Kidney capillary endothelial cell (primary cell): ENCODE measurements at places on chromosomes 1 and 21.

DNA sequence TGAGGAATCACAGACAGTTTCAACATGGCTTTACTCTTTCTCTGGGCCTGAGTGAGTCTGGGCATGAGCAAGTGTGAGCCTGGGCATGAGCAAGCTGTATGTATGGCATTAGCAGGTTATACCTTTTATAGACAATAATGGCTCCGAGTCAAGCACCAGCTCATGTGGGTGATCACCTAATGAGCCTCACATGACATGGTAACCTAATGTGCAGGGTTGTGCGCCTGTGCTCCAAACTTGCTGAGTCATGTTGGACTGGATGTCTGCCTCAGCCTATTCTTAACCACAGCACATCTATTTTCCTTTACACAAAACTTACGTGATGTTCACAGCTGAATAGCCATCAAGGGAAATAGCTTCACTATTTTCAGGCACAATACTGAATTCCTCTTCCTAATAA, 236.2 kb upstream of the NRIP1 start:
- no peak for DNase-seq

DNA sequence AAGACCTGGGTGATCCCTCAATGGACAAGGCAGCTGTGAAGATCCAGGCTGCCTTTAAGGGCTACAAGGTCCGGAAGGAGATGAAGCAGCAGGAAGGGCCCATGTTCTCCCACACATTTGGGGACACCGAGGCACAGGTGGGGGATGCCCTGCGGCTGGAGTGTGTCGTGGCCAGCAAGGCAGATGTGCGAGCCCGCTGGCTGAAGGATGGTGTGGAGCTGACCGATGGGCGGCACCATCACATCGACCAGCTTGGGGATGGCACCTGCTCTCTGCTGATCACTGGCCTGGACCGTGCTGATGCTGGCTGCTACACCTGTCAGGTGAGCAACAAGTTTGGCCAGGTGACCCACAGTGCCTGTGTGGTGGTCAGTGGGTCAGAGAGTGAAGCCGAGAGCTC, 85.2 kb downstream of the TRIM11 start:
- DNase-seq, result no peak

DNA sequence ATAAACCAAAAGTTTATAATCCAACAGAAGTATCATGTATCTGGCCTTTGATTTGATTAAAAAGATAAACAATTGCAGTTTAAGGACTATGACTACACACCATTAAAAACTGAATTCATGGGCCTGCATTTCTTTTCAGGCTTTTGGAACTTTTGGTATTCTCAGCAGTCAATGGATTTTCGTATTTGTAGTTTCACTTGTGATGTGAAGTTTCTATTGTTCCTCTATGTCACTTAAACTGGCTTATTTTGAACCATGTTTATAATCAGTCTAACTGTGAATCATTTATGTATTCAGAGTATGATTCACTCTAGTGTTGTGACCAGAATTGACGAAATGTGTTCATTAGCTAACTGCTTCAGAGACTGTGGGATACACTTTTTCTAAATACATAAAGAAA, 132.9 kb downstream of the COQ8A start:
- DNase-seq, result peak; percentile 19

GRCh38 chr1:230299191-230300006, 126.7 kb downstream of the PGBD5 start:
- no peak for DNase-seq

DNA sequence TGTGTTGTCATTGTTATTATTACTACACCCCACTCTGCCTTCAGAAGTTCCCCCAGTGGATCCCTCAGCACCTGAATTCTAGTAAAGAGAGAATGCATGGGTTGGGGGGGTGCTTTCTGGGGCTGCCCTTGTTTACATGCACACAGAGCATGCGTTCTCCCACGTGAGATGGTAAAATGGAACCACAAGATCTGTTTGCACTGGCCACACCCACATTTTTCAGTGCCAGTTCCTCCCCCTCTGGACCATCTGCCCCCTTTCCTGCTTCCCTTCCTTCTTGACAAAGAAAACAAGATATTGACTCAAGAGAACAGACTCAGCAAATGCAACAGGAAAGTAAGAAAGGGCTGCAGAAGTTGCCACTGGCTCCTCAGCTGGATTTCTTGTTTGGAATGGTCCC, 8.9 kb downstream of the SLC6A17 start:
- no peak for DNase-seq

DNA sequence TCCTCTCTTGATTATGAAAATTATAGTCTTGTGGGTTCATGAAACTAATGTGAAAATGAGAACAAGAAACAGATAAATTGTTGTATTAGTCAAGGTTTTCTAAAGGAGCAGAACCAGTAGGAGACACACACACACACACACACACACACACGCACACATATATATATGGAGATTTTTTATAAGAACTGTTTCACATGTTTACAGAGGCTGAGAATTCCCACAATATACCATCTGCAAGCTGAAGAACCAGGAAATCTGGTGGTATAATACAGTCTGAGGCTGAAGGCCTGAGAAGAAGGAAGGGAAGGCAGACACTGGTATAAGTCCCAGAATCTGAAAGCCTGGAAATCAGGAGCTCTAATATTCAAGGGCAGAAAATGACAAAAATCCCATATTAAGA, 70.9 kb upstream of the RGS18 start:
- no peak for DNase-seq

DNA sequence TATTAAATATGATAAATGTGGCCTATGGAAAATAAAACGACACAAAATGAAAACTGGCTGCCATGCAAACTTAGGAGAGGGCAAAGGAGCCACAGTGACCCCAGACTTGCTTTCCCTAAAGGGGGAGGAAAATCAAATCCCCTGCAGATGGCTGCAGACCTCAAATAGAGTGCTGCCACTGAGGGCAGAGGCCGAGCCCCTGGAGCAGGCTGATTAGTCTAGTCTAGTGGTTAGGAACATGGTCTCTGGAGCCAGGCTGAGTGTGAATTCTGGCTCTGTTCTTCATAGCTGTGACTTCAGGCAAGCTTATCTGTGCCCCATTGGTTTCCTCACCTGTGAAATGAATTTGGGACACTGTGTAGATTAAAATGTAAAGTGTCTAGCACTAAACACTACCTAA, 60.8 kb downstream of the ITPKB start:
- DNase-seq, result no peak

GRCh38 chr1:15504436-15504835, 19.6 kb downstream of the CASP9 start:
- no peak for DNase-seq

GRCh38 chr1:226405411-226405988, 2.4 kb downstream of the PARP1 start:
- DNase-seq, result no peak

- DNase-seq, result no peak
These were observed 286.2 kb downstream of the SPATA17 start for GRCh38 chr1:217917281-217917887.

DNA sequence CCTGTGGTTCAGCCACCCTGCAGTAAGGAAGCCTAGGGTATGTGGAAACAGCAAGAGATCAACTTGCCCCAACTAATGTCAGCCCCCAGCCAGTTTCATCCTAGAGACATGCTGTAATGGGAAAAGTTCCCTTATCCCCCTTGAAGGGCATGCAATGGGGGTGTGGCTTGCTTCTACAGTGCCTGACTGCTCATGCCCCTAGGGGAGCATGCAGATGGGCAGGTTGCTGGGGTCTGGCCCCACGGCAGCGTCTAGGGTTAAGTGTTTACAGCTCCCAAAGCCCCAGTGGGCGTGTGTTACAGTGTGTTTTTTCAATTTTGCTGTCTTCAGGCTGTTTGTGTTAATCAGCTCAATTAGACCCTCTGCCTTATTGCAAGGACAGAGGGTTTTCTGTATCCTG, 1105.9 kb downstream of the AMY1C start:
- DNase-seq, result no peak

DNA sequence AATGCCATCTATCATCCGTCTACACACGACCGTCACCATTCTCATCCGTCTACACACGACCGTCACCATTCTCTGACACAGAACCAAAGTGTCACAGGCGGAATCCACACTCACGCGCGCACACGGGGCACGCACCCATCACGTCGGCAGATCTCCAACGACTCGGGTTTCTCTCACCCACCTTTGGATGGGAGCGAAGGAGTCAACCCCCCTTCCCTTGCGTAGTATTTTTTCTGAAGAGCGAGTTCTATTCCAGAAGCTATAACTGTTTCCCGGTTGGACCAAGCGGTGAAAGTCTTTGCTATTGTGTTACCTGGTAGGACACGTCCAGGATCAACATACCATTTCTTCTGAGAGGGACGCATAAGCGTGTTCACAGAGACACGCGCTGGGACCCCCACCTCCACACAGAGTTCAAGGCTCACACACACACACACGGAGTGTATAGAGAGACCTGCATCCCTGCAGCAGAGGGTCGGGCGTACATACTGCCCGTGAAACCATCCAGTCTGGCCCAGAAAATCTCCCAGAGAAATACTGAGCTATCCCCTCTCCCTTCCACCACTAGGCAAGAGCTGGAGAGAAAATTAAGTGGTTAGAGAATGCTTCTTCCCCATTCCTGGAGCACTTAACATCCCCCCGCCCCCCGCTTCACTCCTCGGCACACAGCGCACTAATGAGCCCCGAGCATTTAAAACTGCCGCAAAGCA, 741 bp downstream of the DUSP10 start:
- peak; percentile 22 for DNase-seq

GRCh38 chr1:221405146-221405545, 336.7 kb downstream of the DUSP10 start:
- no peak for DNase-seq

- DNase-seq, result no peak
These were observed 2.9 kb upstream of the SYDE2 start for GRCh38 chr1:85203573-85204171.

GRCh38 chr1:162168261-162168660, 98.8 kb downstream of the NOS1AP start:
- no peak for DNase-seq

DNA sequence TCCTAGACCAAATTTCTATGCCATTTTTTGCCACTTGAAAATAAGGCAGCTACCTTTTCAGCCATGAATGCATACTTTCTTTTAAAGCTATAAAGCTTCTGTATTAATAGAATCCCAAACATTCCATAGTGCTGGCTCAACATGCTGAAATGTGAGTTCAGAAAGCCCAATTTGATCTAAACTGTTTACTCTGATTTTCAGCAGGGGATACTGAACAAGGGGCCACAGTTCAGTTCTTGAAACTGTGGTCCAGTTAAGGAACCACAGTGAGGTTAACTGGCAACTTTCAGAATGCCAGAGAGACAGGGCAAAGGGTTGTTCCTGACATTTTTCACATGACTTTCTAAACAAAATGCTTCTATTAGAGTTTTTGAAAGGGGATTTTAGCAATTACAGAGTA, 85.7 kb upstream of the COL11A1 start:
- DNase-seq, result no peak
